Kidney tubule cell (primary cell): ENCODE measurements at places on chromosomes 2 and 18.

GRCh38 chr2:113175736-113176695 lies 2.2 kb downstream of the PSD4 start:
- DNase-seq: no peak

GRCh38 chr18:74281980-74282754 lies 9.6 kb downstream of the CYB5A start:
- no peak for DNase-seq

DNA sequence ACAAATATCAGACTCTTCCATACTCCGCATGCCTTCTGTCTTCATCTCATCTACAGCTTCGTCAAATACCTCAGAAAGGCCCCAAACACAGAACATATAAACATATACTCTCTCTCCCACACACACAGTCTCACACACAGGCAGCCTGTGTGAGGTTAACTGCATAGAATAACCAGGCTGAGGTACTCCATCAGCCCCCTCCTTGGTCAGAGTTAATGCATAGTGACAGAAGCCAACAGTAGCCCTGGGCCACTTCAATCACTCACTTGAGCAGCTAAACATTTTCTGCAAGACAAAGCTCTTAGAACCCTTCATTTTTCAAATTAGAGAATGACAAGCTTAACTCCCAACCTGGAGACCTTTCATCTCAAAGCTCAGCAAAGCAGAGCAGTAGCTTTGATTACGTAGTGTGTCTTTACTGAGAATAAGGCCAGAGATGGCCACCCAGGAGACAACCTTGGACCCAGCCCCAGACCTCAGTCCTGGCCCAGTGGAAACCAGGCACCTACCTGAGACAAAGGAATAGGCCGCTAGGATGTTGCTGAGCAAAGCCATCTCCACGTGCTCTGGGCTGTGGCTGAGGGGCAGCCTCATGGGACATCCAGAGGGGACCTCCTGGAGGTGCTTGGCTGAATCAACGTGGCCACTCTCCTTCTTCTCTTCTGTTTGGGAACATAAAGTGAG lies 43.0 kb downstream of the EVA1A start:
- DNase-seq: no peak

DNA sequence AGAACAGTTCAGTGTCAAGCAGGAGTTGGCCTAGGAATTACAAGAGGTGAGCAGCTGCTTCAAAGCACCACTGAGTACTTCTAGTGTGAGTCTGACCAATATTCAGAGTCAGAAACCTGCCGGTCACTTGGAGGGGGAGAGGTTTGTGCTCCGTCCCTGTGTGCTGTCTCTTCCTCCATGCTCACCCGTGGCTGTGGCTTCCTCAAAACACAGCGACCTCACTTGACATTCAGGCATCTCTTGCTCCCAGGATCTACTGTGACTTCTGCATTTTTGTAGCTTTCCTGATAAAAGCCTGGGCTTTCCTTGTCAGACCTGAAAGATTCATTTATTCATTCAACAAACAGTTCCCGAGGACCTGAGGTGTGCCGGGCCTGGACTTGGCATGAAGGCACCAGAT lies 32.9 kb downstream of the TPRKB start:
- no peak for DNase-seq

- peak; percentile 55 for DNase-seq
These were observed 13.7 kb upstream of the MMADHC start for GRCh38 chr2:149601141-149601796.
